ENCODE measurements at places on chromosomes 6 and 20.

- DNase-seq, result no peak
Measured at GRCh38 chr20:5046656-5047339, 45.5 kb upstream of the SLC23A2 start.

- no peak for DNase-seq
Measured at GRCh38 chr6:75220357-75220756, 14.5 kb upstream of the COL12A1 start.

- DNase-seq, result no peak
Measured at GRCh38 chr6:5155906-5156305, 70.8 kb downstream of the PPP1R3G start.

DNA sequence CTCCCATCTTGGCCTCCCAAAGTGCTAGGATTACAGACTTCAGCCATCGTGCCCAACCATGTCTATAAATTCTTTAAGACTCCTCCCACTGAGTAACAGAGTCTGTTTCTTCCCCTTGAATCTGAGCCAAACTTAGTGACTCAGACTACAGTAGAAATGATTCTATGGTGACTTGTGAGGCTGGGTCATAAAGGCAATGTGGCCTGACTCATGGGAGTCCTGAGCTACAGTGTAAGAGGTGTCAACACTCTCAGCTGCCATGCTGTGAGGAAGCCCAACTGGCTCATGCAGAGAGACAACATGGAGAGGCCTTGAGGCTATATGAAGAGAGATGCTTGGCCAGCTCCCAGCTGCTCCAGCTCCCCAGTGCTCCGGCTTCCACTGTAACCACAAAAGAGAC lies 5.2 kb upstream of the NRSN2 start:
- DNase-seq, result peak; percentile 54

DNA sequence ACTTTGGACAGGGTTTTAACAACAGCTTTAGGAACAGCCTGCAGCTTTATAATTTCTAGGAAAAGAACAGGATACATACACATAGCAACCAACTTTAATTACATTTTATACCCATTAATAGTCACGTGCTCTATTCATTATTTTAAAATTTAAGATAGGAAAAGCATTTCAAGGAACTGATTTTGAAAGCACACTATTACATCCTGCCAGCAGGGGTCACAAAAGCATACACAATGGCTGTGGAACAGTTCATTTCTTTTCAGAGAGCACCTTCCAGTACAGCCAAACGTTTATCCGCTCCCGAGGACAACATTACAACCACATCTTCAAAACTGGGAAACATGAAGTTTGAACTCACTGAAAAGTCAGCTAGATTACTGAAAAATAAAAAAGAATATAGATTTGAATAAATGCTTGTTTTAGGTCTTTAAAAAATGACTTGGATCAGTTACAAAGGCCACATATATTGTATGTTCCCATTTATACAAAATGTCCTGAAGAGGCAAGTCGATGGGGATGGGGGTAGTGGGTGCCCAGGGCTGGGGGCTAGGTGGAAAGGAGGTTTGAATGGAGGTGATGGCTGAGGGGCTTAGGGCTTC lies 104.6 kb upstream of the EXOC2 start:
- peak; percentile 45 for DNase-seq

DNA sequence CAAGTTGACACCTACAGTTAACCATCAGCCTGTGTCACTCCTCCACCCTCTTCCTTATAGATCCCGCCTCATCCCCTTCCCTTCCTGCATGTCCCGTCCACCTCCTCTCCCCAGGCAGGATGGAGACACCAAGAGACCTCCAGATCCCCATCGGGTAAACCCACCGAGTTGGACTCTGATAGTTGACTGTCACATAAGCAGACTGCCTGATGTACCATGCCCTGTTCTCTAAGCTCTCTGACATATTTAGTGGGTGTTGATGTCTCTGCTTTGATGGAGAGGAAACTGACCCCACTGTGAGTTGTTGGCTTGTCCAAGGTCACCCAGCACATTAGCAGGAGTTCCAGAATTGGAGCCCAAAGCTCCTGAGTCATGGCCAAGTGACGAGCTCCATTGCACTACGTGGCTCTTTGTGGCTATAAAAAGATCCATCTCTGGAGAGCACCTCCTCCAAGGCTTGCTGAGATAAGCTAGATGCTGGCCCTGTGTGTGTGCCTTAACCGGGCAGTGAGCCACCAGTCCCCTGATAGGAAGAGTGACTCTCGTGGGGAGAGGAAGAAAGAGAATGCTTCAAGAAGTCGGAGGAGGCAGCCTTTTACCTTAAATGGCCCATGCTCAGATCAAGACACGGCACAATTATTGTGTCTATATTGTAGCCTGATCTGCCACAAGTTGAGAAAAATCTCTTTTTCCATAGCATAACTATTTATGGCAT lies 236.0 kb upstream of the ECI2 start:
- no peak for DNase-seq

DNA sequence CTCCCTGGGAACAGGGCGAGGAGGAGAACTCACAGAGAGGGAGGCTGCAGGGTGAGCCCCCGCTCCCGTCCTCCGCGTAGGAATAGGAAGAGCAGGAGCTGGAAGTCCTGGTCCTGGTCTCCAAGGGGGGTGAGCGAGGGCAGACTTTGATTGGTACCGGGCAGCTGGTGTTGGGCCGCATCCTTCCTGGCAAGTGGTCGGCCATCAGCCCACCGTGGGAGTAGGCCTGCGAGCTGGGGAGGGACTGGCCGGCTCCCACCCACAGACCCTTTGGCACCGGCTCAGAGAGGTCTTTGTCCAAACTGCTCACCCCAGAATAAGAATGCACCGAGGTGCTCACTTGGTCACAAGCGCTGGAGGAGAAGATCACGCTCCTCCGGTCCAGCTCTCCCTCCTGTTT lies 56.2 kb downstream of the GJA10 start:
- DNase-seq, result no peak

- DNase-seq, result no peak
Measured at GRCh38 chr6:170151321-170151771, 139.5 kb downstream of the DLL1 start.

GRCh38 chr6:14660806-14661579 lies 543.4 kb downstream of the CD83 start:
- peak; percentile 32 for DNase-seq

- no peak for DNase-seq
Measured at GRCh38 chr6:121830736-121831135, 395.3 kb downstream of the GJA1 start.

- DNase-seq, result no peak
Measured at GRCh38 chr20:10747019-10747418, 73.2 kb upstream of the JAG1 start.

GRCh38 chr6:74434171-74434570 lies 738.2 kb downstream of the CD109 start:
- no peak for DNase-seq

- no peak for DNase-seq
Measured at GRCh38 chr6:90516074-90516660, 70.7 kb downstream of the MAP3K7 start.

DNA sequence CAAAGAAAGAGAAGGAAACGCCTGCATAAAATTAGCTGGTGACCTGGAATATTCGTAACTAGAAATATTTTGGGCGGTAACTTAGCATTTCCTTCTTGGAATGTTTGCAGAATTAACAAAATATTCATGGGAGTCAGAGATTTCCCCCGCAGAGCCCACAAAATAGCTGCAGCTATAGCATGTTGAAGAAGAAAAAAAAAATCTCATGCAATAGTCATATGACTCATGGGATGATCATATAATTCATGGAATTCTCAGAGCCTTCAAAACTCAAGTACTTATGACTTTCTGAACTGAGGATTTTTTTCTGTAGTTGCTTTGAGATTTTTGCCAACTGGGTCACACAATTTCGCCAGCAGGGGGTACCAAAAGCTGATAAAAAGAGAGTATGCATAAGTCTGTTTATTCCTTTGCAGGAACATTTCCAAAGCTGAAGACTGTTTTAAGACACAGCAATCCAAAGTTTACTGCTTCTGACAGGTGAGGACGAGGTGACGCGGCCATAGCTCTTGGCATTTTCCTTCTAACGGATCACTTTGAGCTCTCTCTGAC lies 586.0 kb upstream of the CHD6 start:
- DNase-seq, result no peak

GRCh38 chr20:62025832-62026563 lies 39.7 kb downstream of the TAF4 start:
- DNase-seq, result no peak

DNA sequence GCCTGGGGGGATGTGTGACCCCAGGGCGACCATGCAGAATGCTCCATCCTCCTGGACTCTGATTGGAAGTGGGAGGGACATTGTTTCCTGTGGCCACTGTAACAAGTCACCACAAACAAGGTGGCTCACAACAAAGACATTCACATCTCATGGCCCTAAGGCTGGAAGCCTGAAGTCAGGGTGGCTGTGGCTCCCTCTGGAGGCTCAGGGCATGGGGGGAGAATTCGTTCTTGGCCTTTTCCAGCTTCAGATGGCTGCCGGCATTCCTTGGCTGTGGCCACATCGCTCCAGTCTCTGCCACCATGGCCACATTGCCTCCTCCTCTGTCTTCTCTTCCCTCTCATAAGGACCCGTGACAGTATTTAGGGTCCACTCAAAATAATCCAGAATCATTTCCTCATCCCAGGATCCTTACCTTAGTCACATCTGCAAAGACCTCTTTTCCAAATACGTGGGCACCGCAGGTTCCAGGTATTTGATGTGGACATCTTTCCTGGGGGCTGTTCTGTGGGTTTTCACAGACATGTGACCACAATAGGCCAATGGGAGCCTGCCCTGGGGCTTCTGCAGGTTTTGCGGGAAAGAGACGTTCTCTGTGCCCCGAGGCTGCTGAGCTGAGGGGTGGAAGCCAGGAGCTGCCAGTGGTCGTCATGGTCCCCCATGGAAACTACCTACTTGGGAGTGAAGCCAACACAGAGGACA lies 249.3 kb downstream of the PREX1 start:
- DNase-seq, result no peak

DNA sequence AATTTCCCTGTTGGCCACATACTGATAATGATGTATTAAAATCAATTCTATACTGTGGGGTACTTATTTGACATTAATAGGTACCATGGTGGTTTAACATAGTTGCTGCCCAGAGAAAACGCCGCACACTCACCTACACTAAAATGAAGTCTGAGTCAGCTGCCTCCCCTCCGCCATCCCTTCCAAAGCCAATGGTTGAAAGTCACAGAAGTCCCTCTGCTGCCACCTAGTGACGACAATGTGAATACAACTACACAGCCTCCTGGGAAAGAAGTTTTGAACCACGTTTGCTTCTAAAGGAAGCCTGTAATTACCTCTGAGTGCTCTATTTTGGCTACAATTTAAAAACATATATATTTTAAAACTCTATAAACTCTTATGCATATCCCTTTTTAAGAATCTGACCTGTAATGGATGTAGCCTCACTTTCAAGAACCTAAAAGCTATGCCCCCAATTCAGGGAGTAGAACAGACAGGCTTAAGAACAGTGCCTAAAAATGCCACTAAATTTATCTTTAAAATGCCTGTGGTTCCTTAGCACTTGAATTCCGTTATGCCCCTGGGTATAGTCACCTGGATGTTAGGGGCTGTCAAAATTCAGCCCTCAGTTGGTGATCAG lies 20.6 kb upstream of the ECI2 start:
- peak; percentile 88 for DNase-seq

DNA sequence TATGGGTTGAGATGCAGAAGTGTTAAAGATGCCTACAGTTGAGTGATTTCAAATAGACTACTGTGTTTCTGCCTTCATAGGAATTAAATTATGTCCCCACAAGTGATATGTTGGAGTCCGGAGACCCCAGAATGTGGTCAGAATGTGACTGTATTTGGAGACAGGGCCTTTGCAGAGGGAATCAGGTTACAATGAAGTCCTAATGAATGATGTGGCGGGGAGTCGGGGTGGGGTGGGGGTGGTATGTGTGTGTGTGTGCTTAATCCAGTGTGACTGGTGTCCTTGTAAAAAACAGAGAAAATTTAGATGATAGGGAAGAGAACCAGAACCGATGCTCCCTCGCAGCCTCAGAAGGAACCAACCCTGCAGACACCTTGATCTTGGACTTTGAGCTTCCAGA lies 448.2 kb downstream of the QKI start:
- DNase-seq, result no peak
